ENCODE measurements at places on chromosomes 12 and 14.

DNA sequence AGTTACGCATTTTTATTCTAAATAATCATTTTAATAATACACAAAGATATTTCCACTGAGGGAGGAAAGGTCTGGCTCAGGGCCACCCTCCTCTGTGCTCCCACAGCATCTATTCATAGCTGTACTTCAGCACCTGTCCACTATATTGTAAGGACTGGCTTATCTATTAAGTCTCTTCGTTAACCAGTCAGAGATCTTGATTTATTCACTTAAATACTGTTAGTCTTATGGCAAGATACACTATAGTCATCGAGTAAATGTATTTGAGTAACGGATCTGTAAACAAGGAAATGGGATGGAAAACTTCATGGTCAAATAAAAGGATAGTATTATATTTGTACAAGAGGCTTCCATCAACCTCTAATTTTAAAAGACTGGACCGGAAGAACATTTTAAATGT is 54.6 kb downstream of the SPTLC2 start:
- no peak for DNase-seq

- DNase-seq, result no peak
Measured at GRCh38 chr14:56810836-56811592, 735 bp upstream of the OTX2 start.

DNA sequence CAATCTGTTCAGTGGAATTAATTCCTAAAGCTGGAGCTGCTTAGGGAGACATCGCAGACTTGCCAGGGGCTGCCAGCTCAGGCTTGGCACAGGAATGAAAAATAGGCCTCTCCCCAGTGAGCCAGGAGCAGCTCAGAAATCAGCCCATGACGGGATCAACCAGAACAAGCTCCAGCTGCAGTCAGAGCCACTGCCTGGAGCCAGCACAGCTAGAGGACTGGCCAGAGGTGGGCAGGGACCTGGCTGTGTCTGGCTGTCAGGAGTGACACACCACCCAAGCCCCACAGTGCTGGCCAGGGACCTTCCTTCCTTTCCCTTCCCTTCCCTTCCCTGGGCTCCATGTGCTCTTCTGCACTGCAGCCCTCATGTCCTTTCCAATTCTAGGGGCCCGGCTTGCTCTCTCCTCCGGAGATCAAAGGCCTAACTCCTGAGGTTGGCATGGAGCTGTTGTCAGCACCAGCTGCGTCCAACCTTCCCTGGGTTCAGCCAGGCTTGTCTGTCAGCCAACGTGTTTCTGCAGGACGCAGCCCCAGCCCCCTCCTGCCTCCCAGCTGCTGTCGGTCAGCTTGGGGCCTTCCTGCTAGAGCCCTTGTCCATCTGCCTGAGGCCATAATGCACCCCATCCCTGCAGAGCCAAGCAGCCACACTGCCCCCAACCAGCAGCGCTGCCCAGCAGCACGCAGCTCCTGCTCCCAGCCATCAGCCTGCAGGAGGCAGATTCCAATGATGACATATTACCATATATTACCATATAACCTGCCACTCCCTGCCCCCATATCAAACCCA is 149.3 kb downstream of the CALM1 start:
- DNase-seq, result no peak

DNA sequence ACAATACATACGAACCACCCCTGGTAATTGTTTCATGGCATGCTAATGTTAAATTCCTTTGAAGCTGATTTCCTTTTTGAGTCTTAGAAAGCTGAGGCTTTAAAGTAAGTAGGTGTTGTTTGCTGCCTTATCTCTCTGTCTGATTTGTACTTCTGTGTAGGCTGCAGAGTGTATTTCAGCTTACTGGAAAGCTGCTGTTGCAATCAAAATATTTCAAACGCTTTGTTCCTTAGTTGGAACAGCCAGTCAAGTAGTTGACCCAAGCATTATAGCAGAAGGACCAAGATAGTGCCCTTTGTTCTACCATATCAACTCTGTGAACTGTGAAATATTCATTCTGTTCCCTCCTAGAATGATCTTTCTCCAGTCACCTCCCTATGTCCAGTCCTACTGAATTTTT is 3.1 kb downstream of the PKP2 start:
- no peak for DNase-seq

DNA sequence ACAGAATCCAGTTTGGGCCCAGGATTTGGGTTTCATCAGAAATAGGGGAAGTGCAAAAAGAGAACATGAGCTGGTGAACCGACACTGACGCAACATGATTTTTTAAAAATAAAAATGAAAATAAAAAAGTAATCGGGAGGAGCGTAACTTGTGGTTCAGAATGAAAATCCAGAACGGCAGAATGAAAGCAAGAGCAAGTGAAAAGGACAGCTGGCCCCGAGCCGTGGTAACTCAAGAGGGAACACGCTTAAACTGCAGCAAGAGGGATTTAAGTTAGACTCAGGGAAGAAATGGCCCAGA is 1.6 kb downstream of the SLC6A12 start:
- no peak for DNase-seq

DNA sequence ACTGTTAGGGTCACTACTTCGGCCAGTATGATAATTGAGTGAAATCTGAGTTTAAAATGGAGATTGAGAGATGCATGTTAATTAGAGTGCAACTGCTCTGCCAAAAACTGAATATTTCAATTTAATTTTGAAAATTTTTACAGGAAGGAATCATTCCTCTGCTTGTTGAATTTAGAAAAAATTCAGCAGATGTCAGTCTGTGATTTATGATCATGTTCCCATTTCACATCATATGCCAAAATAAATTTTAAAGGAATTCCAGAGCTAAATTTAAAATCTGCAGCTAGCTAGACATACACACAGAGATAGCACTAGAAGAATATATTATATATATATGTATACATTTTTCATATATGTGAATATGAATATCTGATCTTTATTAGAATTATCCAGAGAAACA is 797.6 kb upstream of the TMEM132C start:
- DNase-seq, result no peak

DNA sequence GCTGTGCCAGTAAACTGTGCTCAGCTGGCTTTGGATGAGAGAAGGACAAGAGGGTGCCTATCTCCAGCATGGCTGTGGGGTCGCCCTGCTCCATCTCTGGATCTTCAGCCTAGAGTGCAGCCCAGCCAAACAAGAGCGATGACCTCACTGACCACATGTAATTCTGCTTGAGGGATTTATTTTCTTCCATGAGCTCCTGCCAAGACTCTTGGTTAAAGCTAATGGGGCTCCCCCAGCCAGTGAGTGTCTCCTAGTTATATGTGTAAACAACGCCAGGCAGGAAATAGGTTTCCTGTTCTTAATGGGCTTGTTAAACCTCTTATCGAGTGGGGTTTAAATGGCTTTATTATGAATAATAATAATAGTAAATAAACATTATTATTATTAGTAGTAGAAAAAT is 397.2 kb downstream of the NRXN3 start:
- no peak for DNase-seq

DNA sequence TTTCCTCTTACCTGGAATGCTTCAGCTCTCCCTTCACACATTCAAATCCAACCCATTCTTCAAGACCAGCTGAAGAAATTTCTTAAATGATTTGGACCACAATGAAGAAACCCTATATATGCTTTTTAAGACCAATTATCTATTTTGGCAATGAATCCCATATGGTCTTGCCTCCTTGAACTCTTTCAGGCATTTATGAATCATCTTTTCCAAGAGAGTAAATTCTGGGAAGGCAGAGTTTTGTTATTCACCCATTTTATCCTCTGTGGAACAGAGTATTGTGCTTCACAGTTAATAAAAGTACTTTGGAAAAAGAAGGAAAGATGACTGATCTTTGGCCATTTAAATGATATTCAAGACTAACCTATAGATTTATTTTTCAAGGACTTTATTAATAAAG is 14.0 kb downstream of the GIT2 start:
- DNase-seq, result no peak

DNA sequence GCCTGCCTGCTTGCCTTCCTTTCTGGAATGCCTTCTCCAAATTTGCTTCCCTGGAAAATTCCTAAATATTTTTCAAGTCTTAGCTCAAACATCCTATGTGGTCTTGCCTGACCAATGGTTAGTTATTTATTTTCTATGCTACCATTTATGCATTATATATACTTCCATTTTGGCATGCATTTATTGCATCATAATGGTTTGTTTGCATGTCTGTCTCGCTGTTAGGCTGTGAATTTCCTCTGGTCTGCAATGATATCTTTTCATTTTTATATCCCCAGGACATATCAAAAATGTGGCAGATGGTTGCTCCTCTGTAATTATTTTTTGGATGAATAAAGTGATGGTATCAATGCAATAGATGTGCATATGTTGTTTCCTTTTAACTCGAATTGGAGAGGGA is 30.5 kb downstream of the ATL1 start:
- no peak for DNase-seq

GRCh38 chr14:78232231-78233000 is 62.2 kb downstream of the NRXN3 start:
- DNase-seq, result no peak

DNA sequence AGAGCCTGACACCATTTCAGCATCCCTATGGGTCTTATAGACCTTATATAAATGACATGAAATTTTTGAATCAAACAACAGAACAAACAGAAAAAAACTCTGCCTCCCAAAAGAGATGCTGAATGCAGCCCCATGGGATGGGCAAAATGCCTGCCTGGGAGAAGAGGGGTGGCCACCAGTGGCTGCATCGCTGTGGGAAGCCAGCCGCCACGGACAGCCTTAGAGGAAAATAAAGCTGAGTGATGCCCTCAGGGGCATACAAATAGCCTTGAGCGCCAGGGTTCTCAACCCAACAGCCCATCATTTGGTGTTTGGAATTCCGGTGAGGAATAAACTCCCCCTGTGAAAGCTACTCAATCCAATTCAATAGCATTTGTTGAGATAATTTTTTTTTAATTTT is 22.9 kb downstream of the SYNE3 start:
- DNase-seq, result no peak

DNA sequence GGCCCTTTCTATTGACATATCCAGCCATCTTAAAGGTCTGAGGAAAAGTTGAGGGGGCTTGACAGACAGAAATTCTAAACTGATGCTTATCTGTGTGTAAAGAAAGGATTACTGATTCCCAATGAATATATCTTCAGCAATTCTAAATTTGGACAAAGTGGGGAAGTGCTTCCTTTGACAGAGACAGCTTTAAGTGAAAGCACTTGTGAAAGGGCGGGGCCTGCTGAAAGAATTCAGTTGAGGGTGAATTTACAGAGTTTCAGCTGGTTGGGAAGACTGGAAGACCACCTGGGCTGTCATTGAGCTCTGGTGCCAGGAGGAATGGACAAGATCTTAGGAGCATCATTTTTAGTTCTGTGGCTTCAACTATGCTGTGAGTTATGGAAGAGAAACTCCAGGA is 412.5 kb upstream of the OR4E1 start:
- DNase-seq, result no peak

DNA sequence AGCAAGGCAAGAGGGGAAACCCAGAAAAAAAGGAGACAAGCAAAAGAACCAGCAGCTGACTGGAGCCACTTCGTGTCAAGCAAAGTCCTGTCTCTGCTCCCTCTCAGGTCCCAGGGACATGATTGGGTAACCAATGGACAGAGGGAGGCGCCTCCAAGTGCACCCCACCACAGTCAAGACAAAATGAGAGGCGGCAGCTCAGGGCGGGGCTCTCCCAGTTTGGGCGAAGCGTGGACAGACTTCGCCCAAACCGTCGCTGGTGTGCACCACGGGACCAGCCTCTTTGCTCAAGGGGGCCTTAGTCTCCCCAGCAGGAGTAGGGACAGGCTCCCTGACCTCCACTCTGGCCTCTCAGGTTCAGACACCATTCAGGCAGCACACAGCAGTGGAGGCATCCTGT is 1.5 kb upstream of the BEGAIN start:
- no peak for DNase-seq

DNA sequence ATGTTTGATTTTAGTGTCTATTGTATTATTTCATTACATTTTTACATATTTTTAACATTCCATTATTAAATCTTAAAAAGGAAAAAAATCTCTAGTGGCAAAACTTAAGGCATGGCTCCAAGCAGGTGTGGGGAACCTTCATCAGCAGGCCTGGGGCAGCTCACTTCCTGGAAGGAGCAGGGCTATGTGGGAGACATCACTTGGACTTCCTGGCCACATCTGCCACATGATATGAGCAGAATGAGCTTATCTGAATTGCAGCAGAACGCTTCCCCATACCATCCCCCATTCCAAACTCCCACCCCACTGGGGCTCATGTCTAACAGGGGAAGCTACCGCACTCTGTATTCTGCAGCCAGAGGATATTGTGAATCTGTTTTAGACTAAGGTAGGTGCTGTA is 35.0 kb upstream of the KCNA1 start:
- no peak for DNase-seq

DNA sequence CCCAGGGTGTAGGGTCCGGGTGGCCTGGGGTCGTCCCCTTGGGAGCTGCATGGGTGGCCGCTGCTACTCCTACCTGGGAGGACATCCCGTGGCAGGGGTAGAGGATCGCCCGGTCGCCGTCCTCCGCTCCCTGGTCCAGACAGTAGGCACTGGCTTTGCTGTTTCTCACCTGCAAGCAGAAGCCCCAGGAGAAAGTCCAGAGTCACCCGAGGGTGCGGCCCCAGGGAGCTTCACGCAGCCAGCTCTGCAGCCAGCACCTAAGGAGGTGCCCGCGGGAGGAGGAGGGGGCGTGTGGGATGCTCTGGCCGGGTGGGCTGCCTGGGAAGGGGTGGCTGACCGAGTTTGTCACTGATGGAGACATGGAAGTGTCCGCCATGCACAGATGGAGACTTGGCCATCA is 54.8 kb downstream of the NOC4L start:
- DNase-seq, result no peak

DNA sequence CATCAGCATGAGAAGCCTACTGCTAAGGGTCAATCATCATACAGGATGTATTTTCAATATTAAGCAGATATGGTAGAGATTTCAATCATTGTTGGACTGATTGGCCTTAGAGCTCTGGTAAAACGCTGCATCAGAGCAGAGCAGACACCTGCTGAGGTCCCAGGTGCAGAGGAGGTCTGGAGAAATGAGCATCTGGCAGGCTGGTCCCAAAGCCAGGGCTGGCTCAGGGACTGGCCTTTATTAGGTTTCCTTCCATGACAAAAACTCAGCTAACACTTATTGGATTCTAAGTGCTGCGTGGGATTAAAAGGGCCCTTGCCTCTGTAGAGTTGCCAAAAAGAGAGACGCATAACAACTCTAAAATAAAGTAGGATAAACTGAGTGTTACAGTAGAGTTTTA is 29.7 kb downstream of the AKAP6 start:
- DNase-seq, result no peak

DNA sequence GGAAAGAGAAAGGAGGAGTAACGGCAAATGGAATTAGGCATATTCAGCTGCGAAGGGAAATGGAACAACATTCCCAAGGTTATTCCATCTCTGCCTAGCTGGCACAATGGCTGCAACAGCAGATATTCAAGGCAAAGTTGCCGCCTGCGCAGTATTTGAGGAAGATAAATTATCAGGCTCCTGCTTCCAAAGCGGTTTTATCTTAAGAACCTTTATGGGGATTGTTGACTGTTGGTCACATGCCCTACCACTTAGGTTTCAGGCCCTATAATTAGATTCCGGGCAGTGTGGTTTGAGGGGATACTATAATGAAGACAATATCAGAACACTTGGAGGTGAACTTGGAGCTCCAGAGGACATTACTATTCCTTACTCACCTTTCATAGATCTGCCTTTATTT is 99.7 kb downstream of the FGD4 start:
- DNase-seq, result no peak

- DNase-seq, result no peak
Measured at GRCh38 chr12:45232756-45233372, 17.0 kb downstream of the ANO6 start.
